CD8-positive, alpha-beta memory T cell (primary cell): ENCODE measurements at places on chromosomes 3 and 15.

DNA sequence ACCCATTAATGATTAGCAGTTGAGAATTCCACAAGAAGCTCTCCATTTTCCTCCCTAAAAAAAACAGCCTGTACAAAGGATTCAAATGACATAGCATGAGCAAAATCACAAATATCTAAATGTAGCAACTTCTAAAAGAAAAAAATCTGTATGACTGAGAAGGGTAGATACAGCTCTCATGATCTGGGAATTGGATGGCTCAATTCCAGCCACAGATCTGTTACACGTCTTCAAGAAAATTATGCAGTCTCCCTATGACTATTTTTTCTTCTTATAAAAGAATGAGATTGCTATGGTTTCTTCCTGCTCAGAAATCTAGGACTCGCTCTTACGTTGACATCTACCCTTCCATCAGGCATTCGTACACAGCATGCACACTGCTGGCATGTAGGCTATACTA, 71.5 kb downstream of the PLCH1 start:
- H3K4me1 ChIP-seq, result no peaks in the 10 kb centered on the region
- no peaks in the 10 kb centered on the region for H3K27me3 ChIP-seq
- DNase-seq, result no peak
- H3K4me3 ChIP-seq, result no peak overlapping the region
- H3K36me3 ChIP-seq, result no peaks in the 10 kb centered on the region
- no peak overlapping the region for H3K27ac ChIP-seq

DNA sequence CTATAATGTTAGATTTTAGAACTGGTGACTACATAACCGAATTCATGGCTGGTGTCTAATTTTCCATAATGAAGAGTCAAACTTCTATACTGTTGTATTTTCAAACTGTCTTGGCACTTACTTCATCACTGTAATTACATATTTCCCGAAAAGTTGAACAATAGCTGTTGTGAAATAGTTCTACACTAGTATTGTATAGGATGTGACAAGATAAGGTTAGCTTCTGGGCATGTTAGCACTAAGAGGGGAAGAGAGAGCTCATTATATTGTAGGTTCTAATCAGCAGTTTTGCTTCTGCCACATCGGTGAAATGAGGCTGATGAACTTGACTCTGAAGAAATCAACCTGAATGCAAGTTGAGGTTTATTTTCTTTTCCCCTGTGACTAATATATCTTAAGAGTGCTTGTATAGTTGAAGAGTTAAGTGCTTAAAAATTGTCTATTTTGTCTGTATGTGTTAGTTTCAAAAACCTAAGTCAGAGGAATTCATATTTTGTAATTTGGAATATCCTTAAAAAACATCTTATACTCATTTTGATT, 8.9 kb downstream of the GYG1 start:
- no peak for DNase-seq
- peaks cover 12% of the 10 kb centered on the region for H3K36me3 ChIP-seq
- H3K27ac ChIP-seq, result no peak overlapping the region
- no peaks in the 10 kb centered on the region for H3K27me3 ChIP-seq
- no peak overlapping the region for H3K4me3 ChIP-seq
- H3K4me1 ChIP-seq, result peaks cover 17% of the 10 kb centered on the region

- H3K4me1 ChIP-seq, result no peaks in the 10 kb centered on the region
- H3K27me3 ChIP-seq, result peaks cover 3% of the 10 kb centered on the region
- no peak overlapping the region for H3K27ac ChIP-seq
- H3K36me3 ChIP-seq, result no peaks in the 10 kb centered on the region
- no peak for DNase-seq
- H3K4me3 ChIP-seq, result no peak overlapping the region
Observed at GRCh38 chr3:150806185-150806835, 43.3 kb upstream of the SIAH2 start.

DNA sequence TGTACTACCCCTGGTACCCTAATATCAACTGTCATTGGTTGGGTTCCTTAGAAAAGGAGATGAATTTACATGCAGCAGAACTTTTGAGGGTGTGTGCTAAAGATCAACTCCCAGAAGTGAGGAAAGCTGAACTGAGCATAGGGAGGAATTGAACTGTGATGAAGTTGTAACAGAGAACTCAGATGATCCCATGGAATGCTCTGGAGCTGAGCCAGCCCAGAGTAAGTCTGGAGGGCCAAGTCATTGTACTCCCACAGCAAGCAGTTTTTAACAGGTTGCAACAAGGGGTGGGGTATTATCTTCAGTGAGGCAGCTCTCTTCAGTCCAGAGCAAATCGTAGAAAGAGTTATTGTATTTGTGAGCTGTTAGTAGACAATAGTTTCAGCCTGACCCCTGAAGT, 572.3 kb downstream of the PYDC2 start:
- H3K4me1 ChIP-seq, result no peaks in the 10 kb centered on the region
- no peak overlapping the region for H3K27ac ChIP-seq
- no peak for DNase-seq
- H3K4me3 ChIP-seq, result no peak overlapping the region

DNA sequence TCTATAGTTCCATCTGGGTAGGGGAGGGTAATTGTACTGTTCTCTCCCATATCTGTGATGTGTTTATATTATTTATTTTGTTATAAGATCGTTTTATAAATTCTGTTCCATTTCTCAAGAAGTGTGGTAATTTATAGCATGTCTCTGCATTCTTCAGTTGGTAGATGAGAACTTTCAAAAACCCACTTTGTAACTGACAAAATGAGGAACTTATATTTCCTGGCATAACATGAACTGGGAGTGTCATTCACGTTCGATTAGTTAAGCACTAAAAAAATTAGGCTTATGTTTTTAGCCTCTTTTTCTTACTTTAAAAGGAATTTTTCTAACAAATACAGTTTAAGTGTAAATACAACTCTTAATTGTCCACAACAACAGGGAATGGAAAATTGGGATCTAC, 230.8 kb downstream of the CGGBP1 start:
- H3K4me3 ChIP-seq, result no peak overlapping the region
- no peaks in the 10 kb centered on the region for H3K4me1 ChIP-seq
- no peaks in the 10 kb centered on the region for H3K27me3 ChIP-seq
- no peak for DNase-seq

GRCh38 chr3:58835086-58835485, 168.5 kb upstream of the FAM3D start:
- no peak for DNase-seq
- no peak overlapping the region for H3K27ac ChIP-seq
- H3K27me3 ChIP-seq, result no peaks in the 10 kb centered on the region
- H3K4me1 ChIP-seq, result no peaks in the 10 kb centered on the region

GRCh38 chr15:70853318-70853972, 512 bp downstream of the LARP6 start:
- peaks cover 10% of the 10 kb centered on the region for H3K27me3 ChIP-seq
- H3K36me3 ChIP-seq, result no peaks in the 10 kb centered on the region
- H3K4me1 ChIP-seq, result no peaks in the 10 kb centered on the region
- DNase-seq, result no peak
- H3K27ac ChIP-seq, result no peak overlapping the region
- no peak overlapping the region for H3K4me3 ChIP-seq

- H3K4me1 ChIP-seq, result no peaks in the 10 kb centered on the region
- no peak overlapping the region for H3K4me3 ChIP-seq
- no peak for DNase-seq
- no peaks in the 10 kb centered on the region for H3K36me3 ChIP-seq
- H3K27me3 ChIP-seq, result no peaks in the 10 kb centered on the region
Observed at GRCh38 chr15:74259821-74260607, 23.9 kb downstream of the CCDC33 start.

DNA sequence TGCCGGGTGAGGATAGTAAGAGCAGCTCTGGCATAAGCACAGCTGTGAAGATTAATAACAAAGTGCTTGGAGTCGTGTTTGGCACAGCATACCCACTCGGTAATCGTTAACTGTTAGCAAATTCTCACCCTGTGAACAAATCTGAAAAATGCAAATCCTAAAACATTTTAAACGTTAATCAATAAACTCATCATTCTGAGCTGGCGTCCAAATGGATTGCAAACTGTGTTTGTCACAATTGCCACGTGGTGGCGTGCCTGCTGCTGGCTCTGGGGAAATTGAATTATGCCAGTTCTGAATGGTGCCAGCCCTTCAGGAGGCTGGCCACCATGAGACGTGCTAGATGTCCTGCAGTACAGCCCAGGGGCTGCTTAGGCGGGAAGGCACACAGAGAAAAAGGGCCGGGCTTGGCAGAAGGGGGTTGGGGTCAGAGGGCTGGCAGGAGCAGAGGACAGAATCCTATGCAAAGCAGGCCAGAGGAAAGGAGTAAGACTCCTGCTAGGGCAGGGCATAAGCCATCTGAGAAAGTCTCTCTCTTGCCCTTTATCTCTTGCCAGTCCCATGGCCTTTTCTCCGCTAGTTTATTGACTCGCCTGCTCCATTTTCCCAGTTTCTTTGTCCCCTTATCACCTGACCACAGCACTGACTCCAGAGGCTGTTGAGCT, 22.1 kb upstream of the POLG start:
- H3K4me1 ChIP-seq, result peaks cover 12% of the 10 kb centered on the region
- DNase-seq, result no peak
- peaks cover 45% of the 10 kb centered on the region for H3K27me3 ChIP-seq
- no peaks in the 10 kb centered on the region for H3K36me3 ChIP-seq
- no peak overlapping the region for H3K4me3 ChIP-seq
- H3K27ac ChIP-seq, result no peak overlapping the region

DNA sequence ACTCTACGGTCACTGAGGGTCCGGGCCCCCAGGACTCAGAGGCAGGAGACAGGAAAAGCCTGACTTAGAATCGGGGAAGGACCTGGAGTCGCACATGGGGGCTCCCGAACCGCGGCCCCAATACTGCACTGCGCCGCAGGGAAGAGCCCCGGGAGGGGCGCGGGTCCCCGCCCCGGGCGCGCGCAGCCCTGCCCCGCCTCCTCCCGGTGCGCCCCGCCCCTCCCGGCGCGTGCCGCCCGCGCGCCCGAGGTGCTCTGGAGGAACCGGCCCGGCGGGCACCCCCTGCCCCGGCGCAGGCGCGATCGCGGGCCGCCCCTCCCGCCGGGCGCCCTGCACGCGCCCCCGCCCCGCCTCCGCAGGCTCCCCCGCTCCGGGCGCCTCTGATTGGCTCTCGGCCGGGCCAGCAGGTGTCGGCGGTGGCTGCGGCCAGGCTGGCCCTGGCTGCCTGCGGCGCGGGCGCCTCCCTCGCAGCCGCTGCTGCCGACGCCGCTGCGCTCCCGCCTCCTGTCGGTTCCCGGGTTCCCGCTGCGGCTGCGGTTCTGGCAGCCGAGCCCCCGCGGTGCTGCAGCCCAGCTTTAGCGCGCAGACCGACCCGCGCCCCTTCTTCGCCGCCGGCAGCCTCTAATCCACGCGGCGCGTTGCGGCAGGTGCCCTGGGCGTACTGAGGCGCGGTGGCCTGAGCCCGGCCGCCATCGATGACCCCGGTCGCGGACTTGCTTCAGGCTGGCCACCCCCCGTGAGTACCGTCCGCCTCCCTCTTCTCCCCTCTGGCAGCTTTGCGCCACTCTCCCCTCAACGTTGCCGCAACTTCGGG, at the start of gene MYRIP:
Gene MYRIP (plus strand): TSS at position 429 of the 814 bp plus-strand sequence. CDS start 91,208 bp downstream, outside the sequence.
- H3K4me3 ChIP-seq, result no peak within 1 kb of the TSS
- H3K27me3 ChIP-seq, result peaks cover 19% of the 10 kb centered on the region
- no peaks in the 10 kb centered on the region for H3K36me3 ChIP-seq
- no peak within 1 kb of the TSS for H3K27ac ChIP-seq

DNA sequence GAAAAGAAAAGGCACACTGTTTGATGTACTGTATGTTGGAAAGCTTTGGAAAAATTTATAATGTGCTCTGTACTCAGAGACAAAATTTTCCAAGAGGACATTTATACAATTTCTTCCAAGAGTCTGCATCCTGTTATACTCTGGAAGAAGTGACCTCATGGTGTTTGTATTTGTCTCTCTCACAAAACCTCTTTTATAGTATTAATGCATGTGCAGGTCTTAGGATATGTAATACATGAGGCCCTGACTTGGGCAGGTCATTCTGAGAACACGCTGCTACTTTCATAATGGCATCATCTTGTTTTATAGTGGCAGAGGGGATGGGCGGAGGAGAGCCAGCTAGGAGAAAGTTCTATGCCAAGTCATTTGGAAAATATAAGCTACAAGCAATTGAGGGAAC, 72.0 kb upstream of the P3H2 start:
- no peaks in the 10 kb centered on the region for H3K4me1 ChIP-seq
- no peaks in the 10 kb centered on the region for H3K36me3 ChIP-seq
- no peak overlapping the region for H3K4me3 ChIP-seq
- DNase-seq, result no peak
- H3K27me3 ChIP-seq, result no peaks in the 10 kb centered on the region

DNA sequence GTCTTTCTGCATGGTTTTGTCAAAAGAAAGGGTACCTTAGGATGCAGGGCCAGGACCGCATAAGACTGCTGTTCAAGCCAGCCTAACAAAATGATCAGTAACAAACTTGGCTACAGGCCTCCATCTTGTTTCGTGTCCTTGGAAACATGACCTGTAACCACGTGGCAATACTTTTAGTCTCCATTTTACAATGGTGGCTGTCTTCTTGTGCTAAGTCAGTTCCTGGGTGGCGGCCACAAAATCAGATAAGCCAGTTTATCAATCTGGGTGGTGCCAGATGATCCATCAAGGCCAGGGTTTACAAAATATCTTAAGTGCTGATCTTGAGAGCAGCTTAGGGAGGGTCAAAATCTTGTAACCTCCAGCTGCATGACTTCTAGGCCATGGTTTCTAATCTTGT, 57.1 kb upstream of the GK5 start:
- no peak overlapping the region for H3K27ac ChIP-seq
- H3K36me3 ChIP-seq, result no peaks in the 10 kb centered on the region
- no peaks in the 10 kb centered on the region for H3K27me3 ChIP-seq
- H3K4me1 ChIP-seq, result peaks cover 5% of the 10 kb centered on the region
- DNase-seq, result no peak
- no peak overlapping the region for H3K4me3 ChIP-seq

DNA sequence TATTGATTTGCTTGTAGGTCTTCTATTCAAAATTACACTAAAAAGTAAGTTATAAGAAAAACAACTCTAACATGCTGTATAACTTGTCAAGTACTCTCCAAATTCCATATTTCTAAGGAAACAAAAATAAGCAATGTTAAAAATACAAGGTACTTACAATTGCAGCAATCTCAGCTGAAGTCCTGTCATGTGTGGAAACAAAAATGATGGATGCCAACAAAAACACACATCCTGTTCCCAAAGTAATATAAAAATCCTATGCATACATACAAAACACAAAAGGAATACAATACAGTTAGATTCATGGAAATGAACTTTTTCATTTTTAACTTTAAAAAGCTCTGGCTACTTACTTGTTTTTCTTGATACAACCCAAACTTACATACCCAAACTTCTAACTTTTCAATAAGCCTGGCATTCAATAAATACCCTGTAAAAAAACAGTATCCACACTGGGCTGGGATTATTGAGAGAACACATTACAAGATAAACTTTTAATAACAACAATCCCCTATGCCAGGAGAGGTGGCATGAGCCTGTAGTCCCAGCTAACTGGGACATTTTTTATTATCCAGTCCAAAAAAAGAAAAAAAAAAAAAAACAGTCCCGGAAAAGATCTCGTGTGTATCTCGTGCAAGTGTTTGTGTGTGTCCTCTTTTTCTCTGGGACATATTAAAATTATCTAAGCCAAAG, 14.7 kb downstream of the CMTM6 start:
- DNase-seq, result no peak
- no peak overlapping the region for H3K4me3 ChIP-seq
- H3K36me3 ChIP-seq, result no peaks in the 10 kb centered on the region
- H3K27me3 ChIP-seq, result no peaks in the 10 kb centered on the region
- H3K27ac ChIP-seq, result no peak overlapping the region

- H3K4me1 ChIP-seq, result no peaks in the 10 kb centered on the region
- no peak for DNase-seq
- H3K36me3 ChIP-seq, result no peaks in the 10 kb centered on the region
- no peaks in the 10 kb centered on the region for H3K27me3 ChIP-seq
- no peak overlapping the region for H3K4me3 ChIP-seq
Observed at GRCh38 chr3:75136100-75136897, 521.8 kb upstream of the CNTN3 start.
